Right forelimb (tissue), 1 donor: ENCODE measurements at places on chromosomes 11 and 22.

DNA sequence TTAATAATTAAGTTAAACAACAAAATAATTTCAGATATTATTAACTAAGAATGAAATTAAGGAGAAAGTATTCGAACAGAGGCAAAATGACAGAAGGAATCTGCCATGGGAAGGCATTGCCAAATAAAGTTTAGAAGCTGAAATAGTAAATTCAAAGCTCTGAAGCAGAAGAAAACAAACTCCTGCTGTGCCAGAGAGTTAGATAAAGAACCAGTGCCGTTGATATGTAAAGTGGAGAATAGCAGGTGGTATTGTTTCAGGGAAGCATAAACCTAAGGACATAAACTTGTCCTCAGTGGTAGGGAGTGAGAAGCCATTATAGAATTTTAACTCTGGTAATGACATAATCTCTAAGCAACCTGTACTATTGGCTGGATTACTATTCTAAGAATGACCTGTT, 2.7 kb upstream of the HBG2 start:
- DNase-seq, result no peak

GRCh38 chr22:36395915-36396314, 8.1 kb upstream of the MYH9 start:
- DNase-seq, result no peak

GRCh38 chr22:20273758-20274181, 5.7 kb upstream of the RTN4R start:
- no peak for DNase-seq

DNA sequence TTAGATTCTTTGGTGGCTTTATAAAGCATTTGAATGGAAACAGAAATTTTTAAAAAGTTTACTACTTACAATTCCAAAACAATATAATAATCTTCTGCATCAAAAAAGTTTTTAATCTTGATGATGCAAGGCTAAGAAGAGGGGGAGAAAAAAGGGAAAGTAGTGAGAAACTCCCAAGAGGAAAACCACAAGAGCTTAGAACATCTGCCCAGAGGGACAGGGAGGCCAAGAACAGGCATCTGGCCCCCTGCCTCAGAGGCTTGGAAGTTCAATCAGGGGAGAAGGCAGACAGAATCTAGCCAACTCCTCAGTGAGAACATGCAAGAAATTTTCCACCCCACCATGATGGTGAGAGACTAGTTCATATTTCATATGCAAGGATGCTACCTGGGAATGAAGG, 23.8 kb upstream of the TTC28 start:
- DNase-seq, result no peak

- DNase-seq, result no peak
Observed at GRCh38 chr11:79330651-79331050, 110.2 kb downstream of the TENM4 start.

GRCh38 chr11:86589856-86590589, 82.4 kb downstream of the ME3 start:
- DNase-seq, result no peak
